Amniotic stem cell (primary cell): ENCODE measurements at places on chromosomes 11 and 22.

DNA sequence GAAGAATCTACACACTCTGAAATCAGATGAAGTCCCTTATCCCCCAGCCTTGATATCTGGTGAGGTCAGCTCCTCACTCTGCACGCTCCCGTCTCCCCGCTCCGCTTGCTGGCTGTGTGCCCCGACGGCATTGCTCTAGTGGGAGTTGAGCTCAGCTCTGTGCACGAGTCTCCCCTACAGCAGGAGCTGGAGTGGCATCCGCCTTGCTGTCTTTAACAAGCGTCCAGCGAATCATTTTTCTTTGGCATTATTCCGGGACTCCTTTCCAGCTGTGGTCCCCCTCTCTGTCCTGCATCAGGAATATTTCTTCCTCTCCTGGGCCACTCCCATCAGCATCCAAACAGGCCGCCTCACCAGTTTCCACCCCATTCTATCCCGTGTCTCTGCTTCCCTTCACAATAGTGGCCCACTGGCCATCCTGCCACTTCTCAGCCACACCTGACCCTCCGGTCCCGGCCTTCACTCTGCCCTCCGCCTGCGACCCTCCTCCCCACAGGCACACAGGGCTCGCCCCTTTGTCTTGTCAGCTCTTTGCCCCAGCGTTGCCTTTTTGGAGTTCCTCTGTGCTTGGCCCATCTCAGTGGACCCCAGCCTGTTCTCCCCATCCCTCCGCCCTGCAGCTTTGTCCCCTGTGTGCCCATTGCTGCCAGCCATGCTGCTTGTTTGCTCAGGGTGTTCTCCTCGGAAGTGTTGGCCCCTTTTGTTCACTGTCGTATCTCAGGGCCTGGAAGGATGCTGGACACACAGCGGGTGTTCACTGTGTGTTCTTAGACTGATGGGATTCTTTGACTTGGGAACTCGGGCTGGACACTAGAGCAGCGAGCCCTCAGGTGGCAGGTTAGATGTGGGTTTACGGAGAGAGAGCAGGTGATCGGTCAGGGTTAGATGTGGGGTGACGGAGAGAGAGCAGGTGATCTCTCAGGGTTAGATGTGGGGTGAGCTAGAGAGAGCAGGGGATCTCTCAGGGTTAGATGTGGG lies 441.8 kb downstream of the TBC1D22A start:
- no peak for DNase-seq

GRCh38 chr11:117511931-117512539 lies 184.4 kb downstream of the CEP164 start:
- DNase-seq: no peak

DNA sequence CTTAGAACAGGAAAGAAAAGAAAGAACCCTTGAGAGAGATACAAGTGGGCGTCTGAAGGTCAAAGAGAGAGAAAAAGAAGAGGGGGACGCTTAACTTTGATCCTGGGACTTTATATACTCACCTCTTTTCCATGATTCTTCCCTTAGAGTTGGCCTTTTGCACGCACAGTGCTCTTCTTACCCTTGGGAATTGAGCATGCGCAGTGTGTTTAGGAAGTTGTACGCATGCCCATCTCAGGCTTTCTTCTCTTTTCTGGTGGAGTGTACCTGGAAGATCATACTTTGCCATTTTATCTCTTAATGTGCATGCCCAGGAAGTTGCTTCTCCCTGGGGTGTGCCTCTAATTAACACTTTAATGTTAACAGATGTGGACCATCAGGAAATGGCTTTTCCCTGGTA lies 229.6 kb upstream of the ANO3 start:
- DNase-seq: no peak

- no peak for DNase-seq
Observed at GRCh38 chr11:134634897-134635831, 223.1 kb upstream of the B3GAT1 start.

DNA sequence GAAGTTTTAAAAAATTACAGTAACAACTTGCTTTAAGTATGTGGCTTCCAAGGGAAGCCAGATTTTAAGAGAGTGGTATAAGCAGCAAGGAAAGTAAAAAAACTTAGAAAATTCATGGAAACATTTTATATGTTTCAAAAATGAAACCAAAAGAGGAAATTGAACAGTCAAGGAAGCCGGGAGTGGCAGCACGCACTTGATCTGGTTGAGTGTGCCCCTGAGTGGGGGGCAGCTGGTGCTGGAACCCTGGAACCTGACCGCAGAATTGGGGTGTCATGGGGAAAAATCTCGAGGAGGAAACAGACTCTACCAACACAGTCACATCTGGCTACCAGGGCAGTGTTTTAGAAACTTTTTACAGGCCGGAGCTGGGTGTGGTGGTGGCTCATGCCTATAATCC lies 14.0 kb downstream of the MICALL1 start:
- DNase-seq: no peak
